ENCODE measurements at places on chromosomes 5 and 9. TPM values are rescaled to one million over a fixed set of nuclear protein-coding genes. Genes with fewer than 3 reads are reported as not detected.

- DNase-seq = no peak
These were observed 440.0 kb downstream of the SEMA5A start for GRCh38 chr5:9105851-9106250.

GRCh38 chr5:68529581-68529980, 314.0 kb downstream of the PIK3R1 start:
- DNase-seq = no peak

DNA sequence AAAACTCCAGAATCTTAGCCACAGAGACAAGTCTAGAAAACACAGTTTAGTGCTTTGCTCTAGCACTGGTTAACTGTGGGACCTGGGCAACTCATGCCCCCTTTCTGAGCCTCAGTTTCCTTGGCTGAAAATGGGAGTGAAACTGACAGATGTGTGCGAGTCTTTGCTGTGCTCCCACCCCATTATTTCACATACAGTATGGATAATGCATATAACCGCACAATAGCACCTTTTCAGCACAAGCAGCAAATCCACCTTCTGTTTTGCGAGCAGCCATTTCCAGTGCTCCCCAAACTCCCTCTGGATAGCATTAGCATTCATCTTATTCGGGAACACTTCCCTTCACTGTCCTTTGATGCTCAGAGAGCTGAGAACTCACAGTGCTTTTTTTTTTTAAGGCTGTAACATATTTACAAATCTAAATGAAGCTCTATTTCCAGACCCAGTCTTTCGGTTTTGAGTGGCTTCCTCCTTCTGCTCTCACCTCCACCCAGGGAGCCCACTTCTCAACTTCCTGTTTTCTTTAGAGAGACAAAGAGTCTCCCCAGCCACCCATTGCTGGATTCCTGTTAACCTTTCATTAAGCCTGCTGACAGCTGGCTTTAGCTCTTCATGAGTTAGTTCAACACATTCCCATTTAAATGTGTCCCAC, 49.2 kb downstream of the TIMD4 start:
- DNase-seq = no peak

- DNase-seq = no peak
These were observed 418.2 kb downstream of the TUSC1 start for GRCh38 chr9:25260046-25260445.

DNA sequence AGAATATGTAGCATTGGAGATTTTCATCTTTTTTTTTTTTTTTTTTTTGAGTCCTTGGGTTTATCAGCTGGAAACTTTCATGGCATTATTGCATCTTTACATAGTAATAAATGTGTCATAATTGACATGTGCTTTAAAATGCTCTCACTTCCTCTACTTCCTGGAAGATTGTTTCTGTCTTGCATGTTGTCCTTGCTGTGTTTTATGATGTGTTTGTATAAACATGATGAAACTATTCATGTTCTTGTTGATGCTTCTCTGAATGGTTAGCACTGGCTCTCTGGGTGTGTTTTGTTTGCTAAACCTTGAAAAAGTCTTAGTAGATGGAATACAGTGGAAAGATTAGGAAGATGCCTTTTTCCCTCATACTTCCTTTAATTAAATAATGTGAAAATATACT, 87.9 kb downstream of the IQGAP2 start:
- no peak for DNase-seq

Gene PKD2L2
- 0.21 TPM for total RNA-seq

Measured in urinary bladder (tissue), 4 donors.